ENCODE measurements at places on chromosomes 6 and 20.

DNA sequence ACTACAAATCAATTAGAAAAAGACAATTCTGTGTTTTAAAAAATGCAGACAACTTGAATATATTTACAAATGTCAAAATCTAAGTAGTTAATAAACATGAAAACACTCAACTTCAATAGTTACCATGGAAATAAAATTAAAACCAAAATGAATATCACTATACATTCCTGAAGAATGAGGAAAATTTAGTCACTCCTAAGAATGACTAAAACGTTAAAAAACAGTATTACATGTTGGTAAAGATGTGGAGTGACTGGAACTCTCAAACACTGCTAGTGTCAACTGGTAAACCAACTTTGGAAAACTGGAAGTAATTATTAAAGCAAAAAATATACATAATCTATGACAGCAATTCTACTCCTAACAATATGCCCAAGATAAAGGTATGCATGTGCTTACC is 36.3 kb downstream of the AHI1 start:
- no peak for DNase-seq

DNA sequence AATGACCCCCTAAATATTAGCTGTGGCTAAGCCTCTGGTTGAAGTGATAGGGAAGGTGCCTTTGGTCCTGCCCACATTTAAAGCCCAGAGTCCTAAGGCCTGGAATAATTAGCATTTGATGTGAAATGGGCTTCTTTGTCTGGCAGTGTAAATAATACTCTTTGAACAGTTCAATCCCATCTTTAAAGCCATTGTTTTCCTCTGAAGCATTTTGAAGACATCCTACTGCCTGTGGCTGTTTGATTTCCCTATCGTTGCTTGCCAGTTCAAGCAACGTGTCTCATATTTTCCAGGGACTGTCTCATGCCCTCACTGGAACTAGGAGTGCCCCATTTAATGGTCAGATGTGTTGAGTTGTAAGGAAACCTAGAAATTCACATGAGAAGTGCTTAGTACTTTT is 89.3 kb upstream of the BTN3A2 start:
- no peak for DNase-seq

DNA sequence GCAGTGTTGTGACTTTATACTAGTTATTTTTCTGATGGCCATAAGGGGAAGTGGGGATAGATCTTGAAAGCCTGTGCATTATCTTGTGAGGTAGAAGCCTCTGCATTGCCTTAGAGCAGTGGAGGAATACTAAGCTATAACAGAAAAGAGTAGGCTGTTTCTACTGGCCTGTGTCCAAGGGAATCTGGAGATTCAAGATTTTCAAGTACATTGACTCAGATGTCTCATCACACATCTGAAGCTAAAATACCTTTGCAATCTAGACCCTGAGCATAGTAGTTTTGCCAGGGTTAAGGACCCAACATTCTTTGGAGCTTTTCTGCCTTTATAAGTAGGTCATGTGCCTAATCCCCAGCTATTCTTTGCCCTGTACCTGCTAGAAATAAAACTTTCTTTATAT is 272.3 kb downstream of the TENT5A start:
- DNase-seq = no peak

- DNase-seq = no peak
These were observed 9.2 kb downstream of the DACT2 start for GRCh38 chr6:168310403-168310802.
